ENCODE measurements at places on chromosomes 5 and 9.

GRCh38 chr5:136155761-136156160 is 23.1 kb downstream of the SMAD5 start:
- no peak for DNase-seq

DNA sequence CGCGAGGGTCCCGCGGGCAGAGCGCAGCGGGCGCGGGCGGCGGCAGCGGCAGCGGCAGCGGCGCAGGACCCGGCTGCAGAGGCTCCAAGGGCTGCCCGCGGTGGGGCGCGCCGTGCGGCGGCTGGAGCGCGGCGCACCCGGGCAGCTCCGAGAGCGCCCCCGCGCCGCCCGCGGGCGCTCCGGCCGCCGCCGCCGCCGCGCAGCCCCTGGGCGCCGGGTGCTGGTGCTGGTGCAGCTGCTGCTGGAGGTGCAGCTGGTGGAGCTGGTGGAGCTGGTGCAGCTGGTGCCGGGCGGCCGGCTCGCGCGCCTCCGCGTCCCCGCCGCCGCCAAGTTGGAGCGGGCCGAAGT is 644 bp downstream of the IER5L start:
- no peak for DNase-seq

GRCh38 chr5:82745016-82745415 is 332.2 kb downstream of the TMEM167A start:
- DNase-seq, result no peak

GRCh38 chr9:123397975-123398374 is 42.0 kb downstream of the CRB2 start:
- DNase-seq, result no peak

GRCh38 chr9:93827545-93828330 is 127.4 kb downstream of the BARX1 start:
- DNase-seq, result no peak

- no peak for DNase-seq
Measured at GRCh38 chr9:33921967-33922895, 105.3 kb downstream of the UBE2R2 start.

GRCh38 chr9:121638399-121638798 is 13.0 kb upstream of the DAB2IP start:
- DNase-seq, result no peak

DNA sequence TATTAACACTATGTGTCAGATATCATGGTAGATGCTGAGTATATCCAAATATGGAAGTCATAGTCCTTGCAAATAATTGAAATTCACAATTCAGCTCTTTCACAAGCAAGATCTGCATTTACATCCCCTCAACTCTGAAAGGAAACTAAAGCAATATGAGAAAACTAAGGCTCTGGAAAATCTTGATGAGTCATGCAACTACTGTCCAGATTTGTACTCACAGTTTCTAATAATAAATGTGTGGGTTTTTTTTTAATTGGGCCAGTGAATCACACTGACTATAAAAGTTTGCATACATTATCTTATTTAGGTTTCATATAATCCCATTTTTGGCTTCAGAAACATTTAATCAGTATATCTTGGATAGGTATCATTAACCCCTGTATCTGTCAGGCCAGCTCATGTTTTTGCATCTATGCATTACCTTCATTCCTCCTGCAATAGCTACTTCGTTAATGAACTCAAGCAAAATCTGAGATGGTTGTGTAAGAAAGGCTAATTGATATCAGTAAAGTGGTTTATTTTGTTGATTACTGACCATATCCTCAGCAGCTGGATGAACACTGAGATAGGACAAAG is 58.7 kb upstream of the PRR16 start:
- no peak for DNase-seq

- DNase-seq, result peak; percentile 35
Measured at GRCh38 chr5:137753691-137754187, 424 bp downstream of the HNRNPA0 start.

DNA sequence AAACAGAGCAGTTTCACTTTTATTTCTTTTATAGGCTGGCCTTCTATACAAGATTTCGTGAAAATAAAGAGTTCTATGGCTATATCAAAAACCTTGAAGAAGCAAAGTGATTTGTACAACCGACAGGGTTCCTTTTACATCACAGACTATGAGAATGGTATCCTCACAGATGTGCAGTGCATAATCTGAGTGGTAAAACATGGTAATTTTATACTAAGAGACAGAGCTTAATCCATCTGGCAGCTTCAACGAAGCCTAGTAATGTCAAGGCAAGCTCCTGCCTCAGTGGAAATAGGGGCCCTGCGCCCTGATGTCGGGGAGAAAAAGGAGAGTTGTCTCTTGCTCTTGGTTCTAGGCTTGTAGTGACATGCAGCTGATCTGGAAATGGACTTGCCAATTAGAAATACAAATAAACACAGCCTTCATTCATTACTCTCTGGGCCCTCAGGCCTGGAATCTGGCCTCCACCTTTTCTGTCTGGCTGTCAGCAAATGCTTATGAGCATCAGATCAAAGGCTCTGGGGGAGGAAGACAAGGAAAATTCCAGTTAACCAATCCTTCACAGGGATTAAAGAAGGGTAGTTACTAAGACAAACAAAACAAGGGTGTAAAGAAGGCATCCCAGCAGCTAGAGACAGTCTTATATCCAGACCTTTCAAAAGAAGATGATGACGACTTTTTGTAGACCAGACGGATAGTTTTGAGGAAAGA is 33.6 kb upstream of the TRIM32 start:
- DNase-seq, result no peak
